Stimulated activated CD4-positive, alpha-beta T cell treated with anti-CD3 and anti-CD28 coated beads, TNF-alpha, amount 100 ng/mL, for 48 hours (primary cell): ENCODE measurements at places on chromosomes 2 and 18.

- DNase-seq = no peak
Measured at GRCh38 chr18:44079606-44080005, 601.1 kb upstream of the SETBP1 start.

- DNase-seq = no peak
Measured at GRCh38 chr2:106366204-106366885, 101.9 kb downstream of the RGPD3 start.

GRCh38 chr2:162197069-162197825 lies 45.2 kb upstream of the GCG start:
- DNase-seq = no peak

DNA sequence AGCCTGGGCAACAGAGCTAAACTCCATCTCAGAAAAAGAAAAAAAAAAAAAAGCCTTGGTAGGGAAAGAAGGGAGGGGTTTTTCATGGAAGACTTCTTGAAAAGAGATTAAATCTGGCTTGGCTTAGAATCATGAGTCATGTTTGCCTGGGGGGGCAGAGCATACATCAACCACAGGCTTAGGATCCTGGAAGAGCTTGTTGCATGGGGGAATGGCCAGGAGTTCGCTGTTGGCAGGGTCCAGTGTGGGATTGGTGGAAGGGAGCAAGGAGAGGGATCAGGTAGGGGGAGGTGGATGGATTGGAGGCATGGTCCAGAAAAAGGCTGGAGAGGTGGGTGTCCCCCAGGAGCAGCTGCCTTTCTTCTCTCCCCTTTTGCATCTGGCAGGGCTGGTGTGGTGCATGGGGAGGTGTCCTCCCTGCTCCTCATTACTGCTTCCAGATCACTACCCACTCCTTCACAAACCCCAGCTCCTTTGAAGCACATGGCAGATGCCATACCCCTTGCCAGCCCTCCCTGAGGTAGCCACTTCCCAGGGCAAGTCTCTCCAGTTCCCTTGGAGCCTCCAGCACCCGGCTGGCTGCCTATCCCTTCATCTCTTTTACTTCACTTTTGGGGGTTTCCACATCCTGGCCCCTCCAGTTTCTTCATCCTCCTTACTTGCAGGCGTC lies 2.5 kb downstream of the ARMC9 start:
- DNase-seq = no peak

- no peak for DNase-seq
Measured at GRCh38 chr2:12921321-12921720, 204.6 kb downstream of the TRIB2 start.

- no peak for DNase-seq
Measured at GRCh38 chr18:2776601-2777000, 70.2 kb upstream of the EMILIN2 start.

DNA sequence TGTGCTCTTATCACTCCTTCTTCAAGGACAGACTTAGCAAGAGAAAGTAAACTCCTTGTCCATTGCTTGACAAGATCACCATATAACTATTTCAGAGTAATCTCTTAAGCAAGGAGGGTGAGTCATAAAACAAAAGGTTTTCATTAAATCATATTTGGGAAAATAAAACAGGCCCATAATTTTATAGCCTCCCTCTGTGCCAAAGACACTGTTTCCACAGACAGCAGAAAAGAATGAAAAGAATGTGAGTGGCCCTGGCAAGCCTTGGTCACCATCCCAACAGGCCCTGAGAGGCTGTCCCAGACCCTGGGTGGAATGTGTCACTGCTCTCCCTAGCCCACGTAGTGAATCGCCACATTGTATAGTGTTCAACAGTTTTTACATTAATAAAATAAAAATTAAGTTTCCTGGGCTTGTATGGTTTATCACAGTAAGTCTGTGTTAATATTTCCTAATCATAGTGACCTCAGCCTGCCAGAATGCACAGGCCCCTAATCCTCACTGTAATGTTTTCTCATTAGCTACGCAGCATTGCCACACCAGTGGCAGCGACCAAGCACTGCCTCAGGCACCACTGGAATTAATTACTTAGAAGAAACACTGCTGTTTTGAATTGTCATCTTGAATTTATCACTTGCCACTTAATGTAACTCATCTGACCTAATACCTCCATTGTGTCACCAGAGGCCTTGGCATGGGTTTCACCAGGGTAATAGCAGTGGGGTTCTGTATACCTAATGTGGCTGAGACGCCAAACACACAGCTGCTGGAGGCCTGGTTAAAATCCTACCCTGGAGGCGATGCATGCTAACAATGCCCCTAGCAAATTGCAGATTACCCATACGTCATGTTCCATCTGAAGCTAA lies 401.9 kb downstream of the LNPK start:
- no peak for DNase-seq

GRCh38 chr18:66655407-66655806 lies 51.5 kb upstream of the CDH19 start:
- DNase-seq = no peak

DNA sequence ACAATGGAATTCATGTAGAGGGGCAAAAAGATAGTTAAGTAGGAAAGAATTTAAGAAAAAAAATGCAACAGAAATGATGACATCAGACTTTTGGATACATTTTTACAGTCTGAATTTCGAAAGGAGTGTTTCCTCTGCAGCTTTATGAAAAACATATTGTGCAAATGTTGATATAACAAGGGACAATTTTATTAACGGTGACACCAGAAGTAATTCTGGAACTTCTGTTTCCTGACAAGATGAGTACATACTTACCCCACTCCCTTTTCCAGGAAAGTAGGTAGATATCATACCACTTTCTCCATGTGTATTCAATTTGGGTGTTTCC lies 369.6 kb downstream of the FBXO15 start:
- no peak for DNase-seq
